ENCODE measurements at places on chromosomes 5 and 9.

DNA sequence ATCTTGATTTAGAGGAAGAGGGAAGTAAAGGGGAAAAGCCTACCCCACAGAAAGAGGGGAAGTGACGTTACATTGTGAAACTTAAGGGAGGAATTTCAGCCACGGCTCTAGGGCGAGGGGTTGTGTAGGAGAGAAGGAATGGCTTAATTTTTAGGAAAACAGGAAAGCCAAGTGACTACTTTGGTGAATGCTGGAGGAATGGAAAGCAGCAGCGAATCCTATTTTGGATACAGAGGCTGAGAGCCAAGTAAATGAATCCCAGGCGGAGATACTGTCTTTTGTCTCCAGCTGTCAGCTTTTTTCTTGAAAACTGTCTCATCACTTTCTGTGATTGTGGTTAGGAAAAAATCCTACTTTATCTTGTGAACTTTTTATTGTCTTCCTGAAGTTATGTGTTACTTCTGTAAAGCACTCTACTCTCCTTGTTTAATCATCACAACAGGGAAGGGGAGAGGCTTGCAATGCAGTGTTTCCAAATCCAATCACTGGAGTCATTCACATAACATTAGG is 188.4 kb downstream of the TSSK1B start:
- no peak for DNase-seq

DNA sequence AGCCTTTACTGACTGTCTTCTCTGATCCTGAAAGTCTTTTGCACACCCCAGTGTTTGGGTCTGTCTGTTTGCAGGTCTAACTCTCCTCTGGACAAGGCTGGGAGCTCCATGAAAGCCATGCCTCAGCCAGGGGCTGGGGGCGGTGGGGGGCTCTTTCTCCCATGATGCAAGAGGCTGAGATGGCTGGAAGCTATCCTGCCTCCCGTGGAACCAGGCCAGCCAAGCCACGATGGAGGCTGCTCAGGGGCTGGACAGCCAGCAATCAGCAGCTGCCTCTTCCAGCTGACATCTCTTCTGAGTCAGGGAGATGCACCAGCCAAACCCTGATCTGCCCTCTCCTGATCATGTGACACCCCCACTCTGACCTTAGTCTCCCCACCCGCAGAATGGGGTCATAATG is 154.0 kb downstream of the BARX1 start:
- DNase-seq, result no peak

DNA sequence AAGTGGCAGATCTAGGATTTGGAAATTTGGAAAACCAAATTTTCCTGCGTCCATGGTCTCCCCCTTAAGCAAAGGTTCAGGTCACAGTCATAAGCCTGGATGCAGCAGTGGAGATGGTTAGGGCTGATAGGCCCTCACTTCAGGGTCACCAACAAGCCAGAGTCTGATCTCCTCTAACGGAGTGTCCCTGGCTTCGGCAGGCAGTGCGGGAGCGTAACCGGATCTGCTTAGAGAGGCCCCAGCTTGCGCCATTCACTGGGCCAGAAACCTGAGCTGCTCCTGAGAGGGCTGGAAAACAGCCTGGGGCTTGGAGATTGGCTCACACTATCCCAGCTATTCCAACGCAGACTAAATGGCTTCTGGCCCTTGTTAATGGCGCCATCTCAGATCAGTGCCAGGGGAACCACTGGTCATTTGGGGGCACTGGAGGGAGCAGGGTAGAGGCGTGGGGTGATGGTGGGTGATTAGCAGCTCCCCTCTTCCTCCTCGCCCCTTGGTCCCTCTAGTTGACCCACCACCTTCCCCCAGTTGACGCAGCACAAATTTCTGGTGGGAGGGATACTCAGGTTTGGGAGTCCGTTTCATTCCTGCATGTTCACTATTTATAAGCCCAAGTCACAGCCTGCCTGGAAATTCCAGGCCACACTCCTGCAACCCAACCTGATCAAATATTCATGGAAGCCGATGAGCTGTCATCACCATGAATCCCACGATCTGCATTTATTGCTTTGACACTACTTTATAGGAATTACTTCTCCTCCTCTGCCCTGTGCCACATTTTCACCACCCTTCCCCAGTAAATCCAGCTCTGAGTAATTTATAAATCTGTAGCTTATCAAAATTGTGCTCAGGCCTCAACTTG is 134.6 kb upstream of the CPEB4 start:
- no peak for DNase-seq

GRCh38 chr5:45110399-45110798 is 301.7 kb downstream of the MRPS30 start:
- no peak for DNase-seq

- DNase-seq, result no peak
Observed at GRCh38 chr5:79302454-79302853, 66.5 kb downstream of the JMY start.

DNA sequence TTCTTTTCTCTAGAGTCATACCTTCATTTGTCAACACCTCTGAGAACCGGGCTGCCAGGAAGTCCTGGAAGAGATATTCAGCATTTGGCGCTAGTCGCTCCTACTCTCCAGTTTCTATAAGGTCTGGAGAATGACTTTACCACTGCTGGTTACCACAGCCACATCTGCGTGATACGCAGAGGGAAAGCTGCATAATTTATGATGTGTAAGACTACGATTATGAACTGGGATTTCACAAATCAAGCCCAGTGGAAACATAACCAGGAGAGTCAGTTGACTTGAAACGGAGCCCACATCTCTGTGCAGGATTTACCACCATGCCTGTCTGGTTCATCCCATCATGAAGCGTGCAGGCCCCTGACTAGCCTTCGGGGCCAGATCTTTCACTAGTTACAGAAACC is 72.6 kb downstream of the FGF1 start:
- no peak for DNase-seq

Measured in GM18507 (cell line).